WTC11 (cell line): ENCODE measurements at places on chromosomes 5 and 9.

DNA sequence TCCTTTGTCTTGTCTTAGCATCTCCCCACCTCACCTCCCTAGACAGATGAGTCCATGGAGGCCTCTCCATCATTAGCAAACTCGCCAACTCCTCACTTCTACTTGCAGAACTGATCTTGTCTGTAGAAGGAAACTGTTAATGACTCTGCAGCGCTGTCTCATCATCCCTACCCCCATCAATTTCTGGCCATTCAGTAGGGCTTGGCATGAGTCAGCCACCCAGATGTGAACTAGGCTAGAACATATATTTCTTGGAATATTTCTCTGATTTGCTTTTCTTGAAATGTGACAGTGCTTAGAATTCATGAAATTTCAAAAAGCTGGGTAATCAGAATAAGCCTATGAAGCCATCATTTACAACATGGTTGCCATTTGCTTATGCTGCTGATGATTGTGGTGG, 1125.0 kb upstream of the DMAC1 start:
- no peak for DNase-seq

- no peak for DNase-seq
Observed at GRCh38 chr9:121372239-121373010, 2.4 kb upstream of the STOM start.

GRCh38 chr5:103098993-103099392, 20.9 kb downstream of the GIN1 start:
- no peak for DNase-seq

- no peak for DNase-seq
Observed at GRCh38 chr5:37283214-37283820, 34.1 kb upstream of the CPLANE1 start.

DNA sequence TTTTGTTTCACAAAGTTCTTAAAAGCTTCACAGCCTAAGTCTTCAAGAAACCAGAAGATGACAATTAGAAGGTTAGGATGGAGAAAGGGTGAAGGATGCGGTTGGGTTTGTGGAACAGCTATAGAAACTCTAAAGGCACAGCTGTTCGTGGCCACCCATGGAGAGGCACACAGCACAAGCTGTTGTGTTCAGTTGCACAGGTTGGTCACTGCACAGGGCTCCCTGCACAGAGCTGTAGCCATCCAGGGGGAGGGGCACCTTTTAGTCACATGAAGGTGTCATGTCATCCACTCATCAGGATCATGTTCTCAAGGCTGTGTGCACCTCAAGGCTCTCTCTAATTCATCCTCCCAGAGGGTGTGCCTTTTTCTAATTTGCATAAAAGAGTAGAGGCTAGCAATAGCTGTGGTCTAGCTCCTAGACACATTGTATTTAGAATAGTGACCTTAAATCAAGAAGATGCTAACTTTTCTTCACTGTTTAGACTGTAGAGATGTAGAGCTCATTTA, 5.0 kb upstream of the RASGRF2 start:
- DNase-seq, result no peak
